ENCODE measurements at places on chromosomes 5 and 9.
A peak's percentile ranks its signal among the peaks of the same experiment; 100 is the strongest.

GRCh38 chr5:142087920-142088679 is 20.5 kb upstream of the NDFIP1 start:
- no peak for DNase-seq

- no peak for DNase-seq
These were observed 62.4 kb upstream of the IL7R start for GRCh38 chr5:35794328-35794619.

DNA sequence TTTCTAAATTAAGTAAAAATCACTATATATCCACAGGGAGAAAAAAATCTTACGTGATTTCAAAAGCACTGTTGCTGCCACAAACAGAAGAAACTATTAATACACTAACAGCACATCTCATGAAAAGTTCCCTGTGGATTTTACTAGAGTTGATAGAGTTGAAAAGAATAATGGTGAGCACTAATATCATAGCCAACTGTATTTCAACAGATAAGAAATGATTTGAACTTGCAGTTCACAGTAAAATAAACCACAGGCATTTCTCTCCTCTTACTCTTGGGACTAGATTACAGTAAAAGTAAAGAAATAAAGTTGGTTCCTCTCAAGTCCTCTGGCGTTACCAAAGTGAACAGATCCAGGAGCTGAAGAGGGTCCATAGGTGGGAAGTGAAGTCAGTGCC is 27.9 kb downstream of the AGTPBP1 start:
- no peak for DNase-seq

GRCh38 chr5:32794086-32794485 is 83.0 kb downstream of the NPR3 start:
- DNase-seq: peak; percentile 4

DNA sequence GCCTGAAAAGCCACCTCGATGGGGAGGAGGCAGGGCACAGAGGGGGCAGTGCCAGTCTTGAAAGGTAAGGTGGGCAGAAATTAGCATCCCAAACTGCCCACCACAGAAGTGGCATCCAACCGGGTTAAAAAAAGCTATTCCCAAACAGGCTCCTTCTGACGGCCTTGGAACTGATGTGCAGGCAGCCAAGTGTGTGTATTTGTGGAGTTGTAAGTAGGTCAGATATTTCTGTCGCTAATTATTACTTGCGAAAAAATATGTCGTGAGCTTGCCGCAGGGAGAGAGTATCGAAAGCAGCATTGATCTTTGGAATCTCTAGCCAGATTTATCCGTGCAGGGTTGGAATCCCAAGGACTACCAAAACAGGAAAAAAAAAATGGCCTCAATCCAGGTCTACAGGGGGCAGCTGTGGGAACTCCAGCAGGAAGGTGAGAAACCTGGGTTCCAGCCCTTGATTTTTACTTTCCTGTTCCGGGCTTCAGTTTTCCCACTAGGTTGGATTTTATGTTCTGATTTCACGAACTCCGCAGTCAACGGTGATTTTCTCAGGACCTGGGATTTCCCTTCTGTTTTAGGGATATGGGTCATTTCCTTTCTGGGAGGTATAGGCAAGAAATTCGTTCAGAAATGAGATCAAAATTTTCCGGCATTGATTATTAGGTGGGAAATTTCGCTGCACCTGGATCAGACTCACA is 200.8 kb downstream of the RGS3 start:
- no peak for DNase-seq

GRCh38 chr5:177325868-177326381 is 14.2 kb upstream of the MXD3 start:
- DNase-seq: no peak

DNA sequence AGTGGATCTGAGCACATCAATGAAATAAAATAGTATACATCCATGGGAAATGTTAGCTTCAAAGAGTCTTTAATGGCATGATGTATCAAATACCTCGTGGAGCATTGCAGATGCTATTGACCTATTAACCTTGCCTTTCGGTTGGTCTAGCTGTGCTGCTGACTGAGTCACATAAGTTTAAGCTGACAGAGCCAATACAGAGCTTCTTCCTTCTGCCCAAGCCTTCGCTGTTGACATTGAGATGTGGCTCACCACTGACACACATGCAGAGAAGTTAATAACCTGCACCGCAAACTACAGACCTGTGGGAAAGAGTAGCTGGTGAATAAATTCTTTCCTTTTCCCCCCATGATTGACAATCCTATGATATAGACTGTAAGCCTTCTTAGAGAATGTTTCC is 78.2 kb downstream of the LURAP1L start:
- DNase-seq: no peak

- no peak for DNase-seq
These were observed 14.7 kb downstream of the APC start for GRCh38 chr5:112752335-112752734.

DNA sequence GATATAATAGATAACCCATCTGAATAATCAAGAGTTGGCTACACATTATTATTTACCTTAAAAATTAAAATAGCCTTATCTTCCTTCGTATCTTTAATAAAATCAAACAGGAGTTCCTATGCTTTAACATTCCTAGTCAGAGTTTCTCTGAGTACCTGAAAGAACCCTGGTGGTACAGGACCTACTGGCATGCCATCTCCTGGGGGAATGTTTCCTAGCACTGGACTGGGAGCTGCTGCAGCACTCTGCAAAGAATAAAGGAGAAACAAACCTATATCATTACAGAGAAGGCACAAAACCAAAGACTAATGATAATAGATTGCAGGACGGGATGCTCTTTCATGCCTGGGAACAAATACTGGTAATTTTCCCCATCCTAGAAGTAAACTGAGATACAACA is 119.5 kb upstream of the ACOT12 start:
- DNase-seq: no peak

DNA sequence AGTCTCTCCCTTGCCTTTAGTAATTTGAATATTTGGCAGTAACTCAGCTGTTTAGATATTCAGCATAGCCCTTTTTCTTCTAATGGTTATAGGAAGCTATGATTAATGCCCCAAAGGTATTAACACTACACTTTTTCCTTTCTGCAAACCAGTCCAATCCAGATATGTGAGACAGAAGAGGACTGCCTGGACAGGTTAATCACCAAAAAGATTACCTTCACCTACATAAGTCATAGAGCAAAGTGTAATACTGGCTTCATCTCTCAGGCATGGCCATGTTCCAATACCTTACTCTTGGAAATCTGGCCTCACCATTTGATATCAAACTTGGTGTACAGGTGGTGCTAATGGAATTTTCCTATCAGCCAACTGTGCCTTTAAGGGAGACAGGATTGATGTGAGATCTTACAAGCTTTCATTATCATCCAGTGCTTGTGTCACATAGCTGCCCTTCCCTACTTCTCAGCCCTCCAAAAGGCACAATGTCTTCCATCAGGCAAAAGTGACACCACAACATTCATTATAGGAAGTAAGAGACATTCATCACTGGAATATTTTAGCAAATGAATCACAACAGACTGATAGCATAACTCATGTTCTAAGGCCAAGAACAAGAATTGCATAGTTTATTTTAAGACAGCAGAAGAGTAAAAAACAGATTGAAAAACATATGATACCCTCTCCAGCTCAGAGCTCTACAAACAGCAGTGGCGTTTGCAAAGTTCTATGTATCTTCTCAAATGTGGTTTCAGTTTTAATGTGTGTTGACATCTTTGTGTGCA is 91.2 kb upstream of the PAM start:
- DNase-seq: no peak

GRCh38 chr5:97628807-97629206 is 445.8 kb upstream of the RIOK2 start:
- DNase-seq: no peak

GRCh38 chr9:87615136-87615535 is 110.8 kb upstream of the CTSL start:
- no peak for DNase-seq
